Activated T-cell treated with anti-CD3 and anti-CD28 coated beads, Interleukin-2, amount 50 U/mL, for 1 hour (primary cell): ENCODE measurements at places on chromosomes 2 and 18.

GRCh38 chr2:94762600-94762999 lies 108.6 kb upstream of the TEKT4 start:
- DNase-seq = no peak

- no peak for DNase-seq
Observed at GRCh38 chr2:43217228-43218154, 8.9 kb downstream of the ZFP36L2 start.

DNA sequence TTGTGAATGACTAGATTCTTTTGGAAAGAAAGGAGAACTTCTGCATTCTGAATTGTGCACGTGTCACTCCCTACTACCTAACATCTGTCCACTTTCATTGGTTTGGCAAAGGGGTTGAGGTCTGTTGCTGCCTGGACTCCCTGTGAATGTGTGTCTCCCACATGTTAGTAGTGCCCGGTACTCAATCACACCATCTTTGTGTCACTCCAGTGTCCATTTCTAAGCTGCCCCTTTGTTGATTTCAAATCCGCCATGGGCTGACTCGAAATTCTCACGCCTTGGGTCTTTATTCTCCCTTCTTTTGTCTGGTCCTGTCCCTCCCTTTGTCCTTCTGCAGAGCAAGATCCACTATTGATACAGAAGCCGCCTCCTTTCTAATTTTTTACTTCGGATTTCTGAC lies 7.5 kb downstream of the DPYSL5 start:
- no peak for DNase-seq

DNA sequence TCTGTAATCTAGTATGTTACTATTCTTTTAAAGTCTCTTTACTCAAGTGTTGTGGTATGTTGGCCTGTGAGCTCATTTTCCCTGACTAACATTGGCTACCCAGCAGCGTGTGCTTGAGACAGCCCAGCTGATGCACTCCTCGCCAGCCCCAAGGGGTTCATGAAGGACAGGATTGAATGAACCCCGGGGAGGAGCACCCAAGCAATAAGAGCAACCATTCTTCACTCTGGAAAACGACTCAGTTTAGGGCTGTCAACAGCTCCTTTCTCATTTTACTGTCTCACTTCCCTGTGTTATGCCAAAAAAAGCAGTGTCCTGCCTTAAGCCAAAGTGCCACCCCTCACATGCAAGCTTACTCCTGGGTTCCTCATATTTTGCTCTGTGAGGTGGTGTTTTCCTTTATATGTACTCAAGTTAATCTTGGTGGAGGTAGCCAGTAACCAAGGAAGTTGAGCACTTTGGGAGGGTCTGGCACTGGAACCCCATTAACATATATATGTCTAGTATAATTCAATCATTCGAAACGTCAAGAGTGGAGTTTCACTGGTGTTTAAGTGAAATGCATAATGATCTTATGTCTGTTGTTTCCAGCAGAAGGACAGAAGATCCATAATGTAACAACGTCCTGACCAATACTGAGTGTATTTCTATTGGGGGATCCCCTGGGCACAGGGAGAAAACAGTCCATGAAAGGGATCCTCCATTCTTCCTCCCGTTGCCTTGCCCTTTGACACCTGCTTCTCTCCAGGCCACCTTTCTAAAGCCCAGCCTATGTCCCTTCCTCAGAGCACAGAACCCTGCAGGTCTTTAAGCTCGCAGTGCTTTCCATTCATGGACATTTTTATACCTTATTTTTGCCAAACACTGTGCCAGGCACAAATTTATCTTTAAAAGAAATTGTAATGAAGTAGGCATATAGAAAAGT lies 43.2 kb downstream of the ATIC start:
- no peak for DNase-seq

DNA sequence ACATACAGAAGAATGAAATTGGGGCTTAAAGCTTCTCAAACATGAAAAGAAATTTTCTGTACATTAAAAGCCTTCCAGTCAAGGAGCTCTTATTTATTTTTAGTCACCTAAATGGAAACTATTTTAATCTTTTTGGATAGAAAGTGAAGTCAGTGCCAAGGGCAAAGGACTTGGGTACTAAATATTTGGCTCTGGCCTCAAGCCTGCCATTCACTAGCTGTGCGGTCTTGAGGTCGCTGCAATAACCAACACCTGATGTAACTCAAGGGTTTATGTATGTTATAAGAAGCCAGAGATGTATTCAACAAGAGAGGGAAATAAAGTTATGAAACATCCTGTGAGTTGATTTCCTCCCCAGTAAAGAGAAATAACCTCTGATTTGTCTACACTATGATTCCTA lies 49.5 kb upstream of the LRATD1 start:
- no peak for DNase-seq
